Esophagus squamous epithelium (tissue), 5 donors: ENCODE measurements at places on chromosomes 3 and 15. TPM values are rescaled to one million over a fixed set of nuclear protein-coding genes. Genes with fewer than 3 reads are reported as not detected.

DNA sequence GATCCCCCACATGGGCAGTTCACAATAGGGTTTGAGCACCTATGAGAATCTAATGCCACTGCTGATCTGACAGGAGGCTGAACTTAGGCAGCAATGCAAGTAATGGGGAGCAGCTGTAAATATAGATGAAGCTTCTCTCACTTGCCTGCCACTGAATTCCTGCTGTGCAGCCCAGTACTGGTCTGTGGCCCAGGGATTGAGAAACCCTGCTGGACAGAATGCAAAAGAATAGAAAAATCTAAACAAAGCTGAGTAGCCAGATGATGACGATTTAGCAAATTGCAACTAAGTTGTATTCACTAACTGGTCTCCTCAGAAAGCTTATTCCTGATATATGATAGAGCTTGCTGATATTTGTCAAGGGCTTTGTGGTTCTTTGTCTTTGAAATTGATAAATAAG lies 34.3 kb upstream of the APH1B start:
- peak overlapping the region; percentile 68 for H3K27ac ChIP-seq
- no peaks in the 10 kb centered on the region for H3K27me3 ChIP-seq

DNA sequence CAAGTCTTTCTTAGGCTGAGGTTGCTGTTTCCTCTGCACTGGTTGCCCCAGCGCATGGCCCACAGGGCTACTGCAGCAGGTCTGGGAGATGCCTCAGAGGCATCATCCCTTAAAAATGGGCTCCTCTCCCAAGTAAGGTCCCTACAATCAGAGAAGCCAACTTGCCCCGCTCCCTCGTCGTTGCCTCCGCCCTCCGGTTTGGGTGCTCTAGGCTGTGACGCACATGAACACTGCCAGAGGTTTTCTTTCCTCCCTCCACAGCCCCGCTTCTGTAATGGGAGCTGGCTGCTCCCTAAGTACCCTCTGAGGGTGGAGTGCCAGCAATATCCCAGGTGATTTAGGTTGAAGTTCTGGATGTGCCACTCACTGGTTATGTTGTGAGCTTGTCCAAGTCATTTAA lies 14.0 kb downstream of the MAGEF1 start:
- no peaks in the 10 kb centered on the region for H3K36me3 ChIP-seq
- no peaks in the 10 kb centered on the region for H3K27me3 ChIP-seq
- H3K4me1 ChIP-seq = peaks cover 6% of the 10 kb centered on the region
- DNase-seq = no peak
- no peak overlapping the region for H3K27ac ChIP-seq

DNA sequence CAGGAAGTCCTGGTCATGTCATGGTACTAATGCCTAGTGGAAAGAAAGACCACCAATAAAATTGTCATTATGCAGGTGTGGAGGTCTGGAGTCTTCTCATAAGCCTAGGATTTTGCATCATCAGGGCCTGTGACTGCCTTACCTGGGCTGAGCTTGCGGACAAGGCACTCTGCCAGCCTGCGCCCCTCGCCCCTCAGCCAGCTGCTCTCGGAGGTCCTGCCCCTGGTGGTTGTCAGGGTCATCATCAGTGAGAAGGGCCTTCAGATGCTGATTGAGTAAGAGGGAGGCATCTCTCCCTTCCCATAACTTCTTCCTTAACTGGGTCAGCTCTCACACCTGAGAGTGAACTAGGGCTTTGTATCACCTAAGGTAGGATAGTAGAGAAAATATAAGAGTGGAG lies 132.8 kb downstream of the DCLK3 start:
- H3K4me3 ChIP-seq = no peak overlapping the region
- no peaks in the 10 kb centered on the region for H3K36me3 ChIP-seq
- no peaks in the 10 kb centered on the region for H3K27me3 ChIP-seq
- no peak overlapping the region for H3K27ac ChIP-seq

GRCh38 chr3:49295489-49296058 lies 18.5 kb upstream of the C3orf62 start:
- no peak overlapping the region for H3K27ac ChIP-seq
- DNase-seq = no peak
- peaks cover 98% of the 10 kb centered on the region for H3K36me3 ChIP-seq
- no peaks in the 10 kb centered on the region for H3K27me3 ChIP-seq
- H3K4me1 ChIP-seq = peaks cover 20% of the 10 kb centered on the region

DNA sequence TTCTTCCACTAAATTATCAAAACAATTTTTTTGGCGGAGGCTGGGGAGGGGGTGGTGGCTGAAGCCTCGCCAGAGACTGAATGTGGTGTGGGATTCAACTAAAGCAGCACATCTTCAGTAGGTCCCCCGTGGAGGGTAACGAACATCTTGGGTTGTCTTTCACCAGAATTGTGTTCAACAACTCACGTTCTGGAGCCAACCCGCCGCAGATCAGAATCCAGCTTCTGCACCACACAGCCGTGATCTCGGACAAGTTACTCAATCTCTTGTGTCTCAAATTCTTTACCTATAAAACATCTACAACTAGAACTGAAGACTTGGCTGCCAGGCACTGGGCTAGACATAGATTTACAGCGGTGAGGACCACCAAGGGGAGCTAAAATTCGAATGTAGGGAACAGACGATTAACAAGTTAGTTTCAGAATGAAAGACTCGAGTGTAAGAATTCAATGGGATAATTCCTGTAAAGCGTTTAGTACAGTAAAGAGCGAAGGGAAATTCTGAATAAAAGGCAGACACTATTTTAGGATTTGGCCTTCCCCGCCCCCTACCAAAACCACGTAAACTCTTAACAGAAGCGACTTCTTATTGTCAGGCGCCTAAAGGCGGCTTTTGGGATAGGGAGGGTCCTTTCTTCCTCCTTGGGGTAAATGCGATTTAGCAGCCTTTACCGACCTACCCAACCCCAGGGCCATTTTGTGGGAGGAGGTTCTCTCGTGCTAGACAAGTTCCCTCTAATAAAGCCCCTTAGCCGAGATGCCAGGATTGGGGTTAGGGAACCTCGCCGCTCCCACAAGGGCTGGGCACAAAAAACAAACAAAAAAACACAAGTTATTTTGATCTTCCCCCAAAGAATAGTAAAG lies 697 bp upstream of the RAB5A start:
- no peaks in the 10 kb centered on the region for H3K27me3 ChIP-seq
- H3K4me3 ChIP-seq = peak overlapping the region; percentile 96
- H3K4me1 ChIP-seq = peaks cover 44% of the 10 kb centered on the region
- no peak for DNase-seq

DNA sequence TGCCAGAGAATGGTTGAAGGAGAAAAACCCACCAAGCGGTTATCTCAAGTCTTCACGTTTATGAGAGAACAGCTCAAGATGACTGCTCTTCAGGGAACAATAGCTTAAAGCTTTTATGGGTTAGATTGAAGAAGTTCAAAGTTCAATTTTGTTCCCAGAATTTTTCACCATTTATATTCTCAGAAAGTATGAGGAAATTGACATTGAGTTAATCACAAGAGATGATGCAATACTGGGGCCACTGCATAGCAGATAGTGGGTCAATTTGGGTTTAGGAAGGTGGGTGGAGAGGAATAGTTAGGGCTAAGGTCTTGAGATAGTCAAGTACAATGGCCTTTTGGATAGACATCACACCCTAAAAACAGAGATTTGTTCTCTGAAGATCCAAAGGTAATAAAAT lies 539.3 kb downstream of the SQOR start:
- H3K4me3 ChIP-seq = no peak overlapping the region
- no peak overlapping the region for H3K27ac ChIP-seq
- H3K27me3 ChIP-seq = no peaks in the 10 kb centered on the region
- DNase-seq = no peak

DNA sequence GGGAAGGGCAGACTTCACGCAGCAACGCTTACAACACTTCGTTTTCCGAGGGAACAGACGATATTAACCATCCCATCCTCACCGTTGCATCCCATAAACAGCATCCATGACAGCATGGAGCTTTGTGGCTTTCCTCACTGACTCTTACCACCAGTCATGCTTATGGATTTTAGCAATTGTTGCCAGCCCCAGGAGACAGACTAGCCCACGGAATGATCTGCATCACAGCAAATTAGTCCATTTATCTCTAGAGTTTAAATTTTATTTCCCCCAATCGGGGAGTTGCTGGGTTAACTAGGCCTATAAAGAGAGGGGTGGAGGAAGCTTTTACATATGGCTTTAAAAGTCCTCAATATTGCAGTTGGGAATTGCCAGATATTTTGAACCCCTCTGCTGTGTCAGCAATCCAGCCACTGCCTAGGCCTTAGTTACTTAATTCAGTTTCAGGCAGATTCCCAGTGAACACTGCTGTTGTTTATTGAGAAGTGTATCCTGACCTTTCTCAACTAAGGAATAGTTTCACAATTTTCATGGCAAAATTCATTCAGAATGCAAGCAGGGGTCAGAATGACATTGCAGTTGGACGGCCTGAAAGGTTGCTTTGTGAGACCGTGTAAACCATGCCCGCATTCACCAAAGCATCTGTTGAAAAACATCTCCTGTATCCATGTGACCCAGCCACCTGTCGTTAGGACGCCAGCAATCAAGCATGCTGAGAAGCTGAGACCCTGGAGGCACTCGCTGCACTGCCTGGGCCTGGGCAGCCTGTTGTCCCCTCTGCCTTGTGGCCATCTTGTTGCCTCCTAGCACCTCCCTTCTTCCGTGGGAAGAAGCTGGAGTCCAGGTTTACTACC lies 397.4 kb upstream of the TPM1 start:
- peak overlapping the region; percentile 23 for H3K27ac ChIP-seq
- no peak overlapping the region for H3K4me3 ChIP-seq
- no peaks in the 10 kb centered on the region for H3K4me1 ChIP-seq
- H3K36me3 ChIP-seq = no peaks in the 10 kb centered on the region
- no peaks in the 10 kb centered on the region for H3K27me3 ChIP-seq
- DNase-seq = no peak

DNA sequence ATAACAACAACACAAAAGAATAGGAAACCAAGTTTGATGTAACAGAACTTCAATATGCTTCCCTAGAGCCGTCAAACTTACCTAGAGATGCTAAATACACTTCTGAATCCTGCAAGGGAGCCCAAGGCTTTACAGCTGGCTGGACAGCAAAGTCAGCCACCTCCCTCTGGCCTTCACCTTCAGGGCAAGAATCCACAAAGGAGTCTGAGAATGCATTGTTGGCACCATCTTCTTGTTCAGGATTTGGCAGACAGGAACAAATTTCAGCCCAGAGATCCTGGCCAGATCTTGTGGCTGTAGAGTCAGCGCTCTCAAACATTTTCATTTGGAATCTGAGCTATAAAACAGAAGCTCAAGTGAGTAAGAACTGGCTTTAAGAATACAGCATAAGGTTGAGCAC lies 2.2 kb downstream of the CCDC32 start:
- H3K27me3 ChIP-seq = no peaks in the 10 kb centered on the region
- H3K27ac ChIP-seq = no peak overlapping the region
- H3K4me3 ChIP-seq = no peak overlapping the region
- H3K4me1 ChIP-seq = peaks cover 53% of the 10 kb centered on the region

GRCh38 chr3:46187341-46187700 lies 20.8 kb downstream of the CCR1 start:
- H3K27me3 ChIP-seq = no peaks in the 10 kb centered on the region
- H3K4me3 ChIP-seq = no peak overlapping the region
- H3K36me3 ChIP-seq = no peaks in the 10 kb centered on the region
- no peak for DNase-seq

DNA sequence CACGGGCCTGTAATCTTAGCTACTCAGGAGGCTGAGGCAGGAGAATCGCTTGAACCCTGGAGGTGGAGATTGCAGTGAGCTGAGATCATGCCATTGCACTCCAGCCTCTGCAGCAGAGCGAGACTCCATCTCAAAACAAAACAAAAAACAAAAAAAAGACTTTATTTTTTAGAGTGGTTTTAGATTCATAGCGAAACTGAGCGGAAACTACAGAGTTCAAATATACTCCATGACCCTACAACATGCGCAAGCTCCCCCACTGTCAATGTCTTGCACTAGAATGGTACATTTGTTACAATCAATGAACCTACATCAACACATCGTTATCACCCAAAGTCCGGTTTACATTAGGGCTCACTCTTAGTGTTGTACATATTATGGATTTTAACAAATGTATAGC lies 2.2 kb upstream of the CRTAP start:
- H3K4me1 ChIP-seq = peaks cover 3% of the 10 kb centered on the region
- no peaks in the 10 kb centered on the region for H3K36me3 ChIP-seq
- H3K4me3 ChIP-seq = no peak overlapping the region
- no peaks in the 10 kb centered on the region for H3K27me3 ChIP-seq
- no peak for DNase-seq

DNA sequence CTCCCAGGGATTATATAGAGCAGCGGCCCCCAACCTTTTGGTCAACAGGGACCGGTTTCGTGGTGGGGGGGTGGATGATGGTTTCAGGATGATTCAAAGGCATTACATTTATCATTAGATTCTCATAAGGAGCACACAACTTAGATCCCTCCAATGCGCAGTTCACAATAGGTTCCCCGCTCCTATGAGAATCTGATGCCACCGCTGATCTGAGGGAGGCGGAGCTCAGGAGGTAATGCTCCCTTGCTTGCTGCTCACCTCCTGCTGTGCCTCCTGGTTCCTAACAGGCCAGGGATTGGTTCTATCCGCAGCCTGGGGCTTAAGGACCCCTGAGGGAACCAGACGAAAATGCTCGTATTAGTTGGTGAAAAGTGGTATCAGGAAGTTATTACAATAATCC lies 1.3 kb upstream of the HACD2 start:
- DNase-seq = no peak
- H3K4me3 ChIP-seq = peak overlapping the region; percentile 94
- no peaks in the 10 kb centered on the region for H3K27me3 ChIP-seq
- H3K36me3 ChIP-seq = no peaks in the 10 kb centered on the region
- peak overlapping the region; percentile 93 for H3K27ac ChIP-seq

DNA sequence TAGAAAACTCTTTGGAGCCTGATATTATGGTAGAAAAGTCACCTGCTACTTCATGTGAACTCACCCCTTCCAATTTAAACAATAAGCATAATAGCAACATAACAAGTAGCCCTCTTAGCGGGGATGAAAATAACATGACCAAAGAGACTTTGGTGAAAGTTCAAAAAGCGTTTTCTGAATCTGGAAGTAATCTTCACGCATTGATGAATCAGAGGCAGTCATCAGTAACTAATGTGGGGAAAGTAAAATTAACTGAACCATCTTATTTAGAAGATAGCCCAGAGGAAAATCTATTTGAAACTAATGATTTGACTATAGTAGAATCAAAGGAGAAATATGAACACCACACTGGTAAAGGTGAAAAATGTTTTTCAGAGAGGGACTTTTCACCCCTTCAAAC lies 5.1 kb upstream of the SCG5 start:
- H3K27me3 ChIP-seq = no peaks in the 10 kb centered on the region
- H3K27ac ChIP-seq = no peak overlapping the region
- H3K4me3 ChIP-seq = no peak overlapping the region
- no peaks in the 10 kb centered on the region for H3K36me3 ChIP-seq
- peaks cover under 1% of the 10 kb centered on the region for H3K4me1 ChIP-seq

DNA sequence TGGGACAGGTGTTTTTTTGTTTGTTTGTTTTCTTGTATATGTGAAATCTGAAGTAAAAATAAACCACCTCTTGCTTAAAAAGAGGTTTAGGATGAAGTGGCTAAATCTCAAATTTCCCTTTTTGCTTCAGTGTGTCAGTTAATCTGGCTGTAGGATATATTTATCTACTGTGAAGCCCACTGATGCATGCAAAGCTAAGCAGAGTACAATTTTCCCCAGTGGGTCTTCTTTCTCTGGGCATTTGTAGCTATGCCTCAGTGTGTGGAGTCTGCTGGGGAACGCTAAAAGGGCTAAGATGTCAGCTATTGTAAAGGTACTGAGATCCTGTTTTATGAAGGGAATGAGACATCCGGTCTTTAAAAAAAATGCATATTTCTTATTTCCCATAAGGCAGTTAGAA lies 190.6 kb downstream of the TCF12 start:
- DNase-seq = no peak
- H3K4me1 ChIP-seq = peaks cover under 1% of the 10 kb centered on the region
- H3K27ac ChIP-seq = no peak overlapping the region
- H3K27me3 ChIP-seq = no peaks in the 10 kb centered on the region

The KIF15 gene
- 3.2 TPM for total RNA-seq

The GPR160 gene
- total RNA-seq = 1.5 TPM

The SAMD7 gene
- not detected for total RNA-seq

The MESP2 gene
- total RNA-seq = 0.83 TPM

The ECE2 gene
- total RNA-seq = not detected

The ACTRT3 gene
- total RNA-seq = 2.4 TPM
